SJCRH30 (cell line): ENCODE measurements at places on chromosomes 3 and 15.

GRCh38 chr15:67228286-67228685 lies 26.2 kb downstream of the AAGAB start:
- peaks cover 31% of the 10 kb centered on the region for H3K36me3 ChIP-seq
- DNase-seq, result no peak
- no peaks in the 10 kb centered on the region for H3K27me3 ChIP-seq
- no peak overlapping the region for H3K4me3 ChIP-seq

DNA sequence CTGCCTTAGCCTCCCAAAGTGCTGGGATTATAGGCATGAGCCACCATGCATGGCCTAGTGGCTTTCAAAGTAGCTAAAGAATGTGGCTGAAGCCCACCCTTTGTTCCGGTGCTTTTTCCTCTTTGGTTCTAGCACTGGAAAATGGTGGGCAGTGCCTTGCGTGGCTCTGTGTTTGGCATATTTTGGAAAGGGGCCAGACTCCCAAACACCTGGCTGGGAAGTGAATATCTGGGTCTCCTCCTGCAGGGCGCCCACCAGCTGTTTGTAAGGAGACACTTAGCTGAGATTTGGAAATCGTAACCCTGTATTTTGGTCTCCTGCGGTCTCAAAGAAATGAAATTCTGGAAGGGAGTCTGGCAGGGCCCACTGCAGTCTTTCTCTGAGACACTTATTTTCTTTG lies 336.4 kb downstream of the IL20RB start:
- H3K27ac ChIP-seq, result peak overlapping the region; percentile 95
- H3K27me3 ChIP-seq, result no peaks in the 10 kb centered on the region
- peak overlapping the region; percentile 6; the same call in 1 of the 2 replicates for H3K4me3 ChIP-seq
- no peaks in the 10 kb centered on the region for H3K36me3 ChIP-seq
- peak; percentile 96 for DNase-seq

DNA sequence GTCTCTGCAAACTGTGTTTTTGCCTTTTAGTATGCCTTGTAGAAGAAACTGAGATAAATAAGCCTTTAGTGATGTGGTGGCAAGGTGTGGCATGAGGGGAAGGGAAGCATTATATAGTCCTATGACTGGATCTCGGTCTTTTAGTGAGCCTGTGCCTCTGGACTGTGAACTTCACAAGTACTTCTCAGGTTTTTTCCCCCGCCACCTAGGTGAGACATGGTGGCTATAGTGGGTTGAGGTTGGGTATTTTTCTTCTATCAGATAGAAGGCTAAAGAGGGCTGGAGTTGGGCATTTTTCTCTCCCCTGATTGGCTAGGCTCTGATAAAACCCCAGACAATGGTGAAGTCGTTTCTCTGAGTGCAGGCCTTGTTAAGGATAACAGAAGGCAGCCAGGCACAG lies 38.7 kb upstream of the ZFAND6 start:
- no peaks in the 10 kb centered on the region for H3K27me3 ChIP-seq
- H3K4me1 ChIP-seq, result no peaks in the 10 kb centered on the region
- no peaks in the 10 kb centered on the region for H3K36me3 ChIP-seq
- no peak for DNase-seq
- H3K4me3 ChIP-seq, result no peak overlapping the region
- no peak overlapping the region for H3K27ac ChIP-seq

GRCh38 chr15:58217460-58217859 lies 79.3 kb downstream of the AQP9 start:
- peaks cover 7% of the 10 kb centered on the region for H3K4me1 ChIP-seq
- H3K4me3 ChIP-seq, result no peak overlapping the region

GRCh38 chr3:194779729-194780224 lies 94.1 kb downstream of the FAM43A start:
- no peak overlapping the region for H3K4me3 ChIP-seq
- H3K4me1 ChIP-seq, result no peaks in the 10 kb centered on the region
- no peaks in the 10 kb centered on the region for H3K27me3 ChIP-seq
- DNase-seq, result no peak

DNA sequence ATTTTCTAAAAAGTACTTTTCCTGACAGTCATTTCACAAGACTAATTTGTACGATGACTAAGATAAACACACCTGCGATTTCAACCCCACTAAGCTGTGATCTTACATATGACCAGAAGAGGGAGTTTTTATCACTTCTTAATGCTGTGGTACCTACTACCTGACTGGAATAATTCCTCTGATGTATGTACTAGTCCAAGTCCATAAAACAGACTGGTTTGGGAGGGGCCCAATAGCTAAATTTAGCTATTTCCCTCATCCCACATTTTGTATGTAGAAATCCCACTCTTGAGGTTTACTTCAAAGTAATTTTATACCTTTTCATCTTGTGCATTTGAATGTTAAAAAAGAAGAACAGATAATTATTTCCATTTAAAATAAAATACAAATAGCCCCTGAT lies 49.7 kb upstream of the SCAANT1 start:
- no peak overlapping the region for H3K4me3 ChIP-seq
- no peaks in the 10 kb centered on the region for H3K36me3 ChIP-seq
- no peaks in the 10 kb centered on the region for H3K27me3 ChIP-seq
- no peak overlapping the region for H3K27ac ChIP-seq
- no peaks in the 10 kb centered on the region; the same call in 1 of the 2 replicates for H3K4me1 ChIP-seq

GRCh38 chr3:10505050-10505790 lies at the start of gene ATP2B2:
Gene ATP2B2, minus strand, starts transcription at chr3:10505586. Its CDS starts 56,043 bp downstream, at chr3:10449543.
- no peak within 1 kb of the TSS for H3K27ac ChIP-seq
- no peak for DNase-seq
- H3K4me1 ChIP-seq, result no peaks in the 10 kb centered on the region

DNA sequence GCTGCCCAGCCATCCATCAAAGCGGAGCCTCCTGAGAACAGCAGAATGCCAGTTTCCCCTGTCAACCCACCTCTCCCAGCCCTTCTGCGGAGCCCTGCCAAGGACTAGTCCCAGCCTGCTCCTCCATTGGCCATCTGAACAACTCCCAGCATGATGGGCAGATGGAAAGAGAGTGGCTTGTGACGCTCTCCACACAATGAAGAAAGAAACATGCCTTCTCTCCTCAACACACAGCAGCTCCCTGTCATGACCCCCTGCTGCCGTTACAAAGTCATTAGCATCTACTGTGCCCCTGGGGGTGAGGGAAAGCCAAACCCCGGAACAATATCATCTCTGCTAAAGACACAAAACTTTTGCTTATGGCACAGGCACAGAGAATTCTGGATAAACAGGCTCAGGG lies 33.6 kb downstream of the MECOM start:
- no peaks in the 10 kb centered on the region for H3K36me3 ChIP-seq
- H3K4me3 ChIP-seq, result no peak overlapping the region
- H3K4me1 ChIP-seq, result peaks cover 3% of the 10 kb centered on the region
- DNase-seq, result no peak
- H3K27me3 ChIP-seq, result no peaks in the 10 kb centered on the region

GRCh38 chr3:186746008-186746407 lies 28.8 kb downstream of the KNG1 start:
- H3K4me3 ChIP-seq, result no peak overlapping the region
- no peaks in the 10 kb centered on the region for H3K4me1 ChIP-seq
- H3K36me3 ChIP-seq, result no peaks in the 10 kb centered on the region
- H3K27me3 ChIP-seq, result no peaks in the 10 kb centered on the region
- DNase-seq, result peak; percentile 55

- H3K27me3 ChIP-seq, result no peaks in the 10 kb centered on the region
- no peak overlapping the region for H3K27ac ChIP-seq
- no peak for DNase-seq
- H3K4me3 ChIP-seq, result no peak overlapping the region
Observed at GRCh38 chr3:30753766-30754165, 140.7 kb downstream of the GADL1 start.

- DNase-seq, result no peak
- peaks cover 27% of the 10 kb centered on the region for H3K4me1 ChIP-seq
- no peak overlapping the region for H3K4me3 ChIP-seq
- no peaks in the 10 kb centered on the region for H3K36me3 ChIP-seq
- no peak overlapping the region for H3K27ac ChIP-seq
Observed at GRCh38 chr15:34620814-34621213, 37.4 kb upstream of the GOLGA8B start.

- no peaks in the 10 kb centered on the region for H3K36me3 ChIP-seq
- H3K4me1 ChIP-seq, result no peaks in the 10 kb centered on the region
- H3K27ac ChIP-seq, result no peak overlapping the region
- no peak for DNase-seq
Observed at GRCh38 chr3:126341755-126342150, 15.5 kb downstream of the KLF15 start.

DNA sequence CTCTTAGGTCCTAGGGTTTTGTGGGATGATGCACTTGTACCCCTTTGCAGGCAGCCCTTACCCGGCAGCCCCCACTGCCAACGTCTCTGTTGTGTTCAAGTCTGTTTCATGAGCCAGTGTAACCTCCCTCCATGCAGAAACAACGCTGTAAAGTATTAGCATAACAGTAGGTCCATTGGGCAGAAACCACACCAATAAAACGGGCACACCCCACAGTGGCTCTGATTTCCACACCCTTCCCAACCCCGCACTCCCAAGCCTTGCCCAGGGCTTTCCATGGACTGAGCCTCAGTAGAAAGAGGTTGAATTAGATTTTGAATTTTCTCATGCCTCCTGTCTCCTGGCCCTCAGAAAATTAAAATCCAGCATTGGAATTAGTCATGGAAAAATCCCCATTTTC lies 124.5 kb downstream of the CACNA1D start:
- no peaks in the 10 kb centered on the region for H3K4me1 ChIP-seq
- H3K27me3 ChIP-seq, result peaks cover 6% of the 10 kb centered on the region; the same call in 1 of the 2 replicates
- DNase-seq, result no peak
- H3K36me3 ChIP-seq, result no peaks in the 10 kb centered on the region
- H3K27ac ChIP-seq, result no peak overlapping the region

- H3K4me1 ChIP-seq, result no peaks in the 10 kb centered on the region
- H3K27ac ChIP-seq, result no peak overlapping the region
- no peak for DNase-seq
- H3K36me3 ChIP-seq, result no peaks in the 10 kb centered on the region
- H3K27me3 ChIP-seq, result no peaks in the 10 kb centered on the region
- H3K4me3 ChIP-seq, result no peak overlapping the region
Observed at GRCh38 chr3:147360646-147361453, 45.5 kb downstream of the ZIC4 start.

DNA sequence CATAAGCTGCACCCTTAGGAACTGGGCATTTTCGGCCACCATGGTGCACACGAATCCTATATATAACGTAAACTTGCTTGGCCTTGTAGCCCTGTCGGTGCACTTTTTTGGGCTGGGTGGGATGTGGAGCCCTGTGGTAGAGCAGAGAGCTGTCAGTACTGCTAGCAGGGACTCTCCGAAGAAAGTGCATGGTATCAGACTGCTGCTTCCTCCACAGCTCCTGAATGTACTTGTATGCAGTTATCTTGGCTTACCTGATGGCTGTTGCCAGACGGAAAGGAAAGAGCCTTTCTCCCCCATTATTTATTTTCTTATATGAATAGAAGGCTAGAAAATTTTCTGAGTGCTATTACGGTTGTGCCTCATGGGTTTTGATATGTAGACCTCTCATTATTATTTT lies 8.4 kb downstream of the GALK2 start:
- no peaks in the 10 kb centered on the region for H3K36me3 ChIP-seq
- H3K27ac ChIP-seq, result no peak overlapping the region
- H3K4me1 ChIP-seq, result no peaks in the 10 kb centered on the region; the same call in 1 of the 2 replicates
- no peak overlapping the region for H3K4me3 ChIP-seq
- H3K27me3 ChIP-seq, result no peaks in the 10 kb centered on the region
- DNase-seq, result no peak

GRCh38 chr3:11240496-11240895 lies 31.7 kb upstream of the ATG7 start:
- DNase-seq, result no peak
- no peaks in the 10 kb centered on the region for H3K36me3 ChIP-seq
- no peaks in the 10 kb centered on the region for H3K4me1 ChIP-seq
- no peak overlapping the region for H3K27ac ChIP-seq
- H3K27me3 ChIP-seq, result no peaks in the 10 kb centered on the region

- no peak overlapping the region for H3K4me3 ChIP-seq
- H3K36me3 ChIP-seq, result peaks cover 77% of the 10 kb centered on the region
- H3K27ac ChIP-seq, result no peak overlapping the region
Observed at GRCh38 chr3:177045767-177046166, 151.5 kb downstream of the TBL1XR1 start.

DNA sequence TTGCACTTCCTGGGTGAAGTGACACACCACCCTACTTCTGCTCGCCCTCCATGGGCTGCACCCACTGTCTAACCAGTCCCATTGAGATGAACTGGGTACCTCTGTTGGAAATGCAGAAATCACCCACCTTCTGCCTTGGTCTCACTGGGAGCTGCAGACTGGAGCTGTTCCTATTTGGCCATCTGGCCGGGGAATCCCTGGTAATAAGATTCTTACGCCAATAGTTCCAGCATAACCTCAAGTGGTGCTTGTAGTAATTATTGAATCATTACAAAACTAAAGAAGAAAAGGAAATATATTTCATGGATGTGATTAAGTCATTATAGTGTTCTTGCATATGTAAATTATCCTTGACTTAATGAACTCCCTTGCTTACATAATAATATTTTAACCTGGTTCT lies 841.9 kb downstream of the CADM2 start:
- no peaks in the 10 kb centered on the region for H3K4me1 ChIP-seq
- no peaks in the 10 kb centered on the region for H3K36me3 ChIP-seq
- H3K27me3 ChIP-seq, result no peaks in the 10 kb centered on the region
- no peak overlapping the region for H3K4me3 ChIP-seq
- DNase-seq, result no peak

DNA sequence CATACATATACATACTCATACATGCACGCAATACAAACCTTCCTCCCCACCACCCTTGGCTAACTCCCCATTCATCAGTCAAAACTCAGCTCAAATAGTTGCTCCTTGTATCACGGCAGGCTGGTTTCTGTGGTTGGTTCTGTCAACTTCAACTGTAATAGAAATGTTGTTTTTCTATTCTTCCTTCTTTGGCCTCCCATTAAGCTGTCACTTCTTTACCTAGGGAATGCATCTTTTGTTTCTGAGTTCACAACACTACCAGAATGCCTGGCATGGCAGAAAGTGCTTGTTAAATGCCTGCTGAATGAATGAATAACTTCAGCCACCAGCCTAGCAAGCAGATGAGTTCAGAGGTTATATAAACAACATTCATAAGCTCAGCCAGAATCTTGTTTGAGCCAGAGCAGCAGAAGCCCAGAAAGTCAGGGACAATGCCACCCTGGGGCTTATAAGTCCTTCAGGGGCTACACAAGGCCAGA lies 63.1 kb downstream of the B3GALNT1 start:
- H3K36me3 ChIP-seq, result no peaks in the 10 kb centered on the region
- no peaks in the 10 kb centered on the region for H3K27me3 ChIP-seq
- DNase-seq, result no peak
- no peak overlapping the region for H3K27ac ChIP-seq

- H3K27ac ChIP-seq, result no peak overlapping the region
- peaks cover 22% of the 10 kb centered on the region for H3K27me3 ChIP-seq
- H3K36me3 ChIP-seq, result no peaks in the 10 kb centered on the region
- H3K4me3 ChIP-seq, result no peak overlapping the region
- no peak for DNase-seq
Observed at GRCh38 chr15:73318463-73319351, 50.1 kb downstream of the HCN4 start.

- no peak overlapping the region for H3K4me3 ChIP-seq
- no peaks in the 10 kb centered on the region for H3K36me3 ChIP-seq
- H3K27me3 ChIP-seq, result no peaks in the 10 kb centered on the region
- peaks cover 4% of the 10 kb centered on the region; the same call in 1 of the 2 replicates for H3K4me1 ChIP-seq
- H3K27ac ChIP-seq, result no peak overlapping the region
- DNase-seq, result no peak
Observed at GRCh38 chr3:107128946-107129345, 248.3 kb upstream of the CCDC54 start.

GRCh38 chr3:152241142-152242017 lies 27.3 kb upstream of the MBNL1 start:
- no peaks in the 10 kb centered on the region for H3K36me3 ChIP-seq
- no peak overlapping the region for H3K27ac ChIP-seq
- no peaks in the 10 kb centered on the region for H3K4me1 ChIP-seq
- DNase-seq, result no peak

GRCh38 chr3:133081016-133081415 lies 42.8 kb downstream of the TMEM108 start:
- H3K27me3 ChIP-seq, result no peaks in the 10 kb centered on the region
- H3K27ac ChIP-seq, result no peak overlapping the region
- DNase-seq, result no peak
- H3K4me1 ChIP-seq, result no peaks in the 10 kb centered on the region
- no peak overlapping the region for H3K4me3 ChIP-seq
